SIG-M5 (cell line): ENCODE measurements at places on chromosomes 6 and 20.

DNA sequence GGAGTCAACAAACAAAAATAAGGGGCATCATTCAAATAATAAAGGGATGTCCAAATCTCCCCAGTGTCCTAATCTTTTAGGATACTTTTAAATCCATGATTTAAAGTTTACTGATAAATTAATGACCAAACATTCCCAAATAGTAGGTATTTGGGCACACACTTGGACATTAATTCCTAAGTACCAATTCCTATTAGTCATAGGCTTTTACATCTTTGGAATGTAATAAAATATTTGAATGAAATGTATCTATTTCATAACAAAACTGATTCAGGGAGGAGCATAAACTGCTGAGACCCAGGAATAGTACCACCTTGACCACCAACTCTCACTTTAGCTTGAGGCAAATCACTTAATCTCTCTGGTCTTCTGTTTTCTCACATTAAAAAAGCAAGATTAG, 44.3 kb downstream of the VGLL2 start:
- no peak for DNase-seq

GRCh38 chr6:169491482-169491881, 210.3 kb downstream of the WDR27 start:
- DNase-seq: no peak

GRCh38 chr20:38894091-38894847, 31.9 kb upstream of the FAM83D start:
- DNase-seq: no peak

GRCh38 chr6:42754759-42755158, 8.9 kb upstream of the TBCC start:
- DNase-seq: no peak

DNA sequence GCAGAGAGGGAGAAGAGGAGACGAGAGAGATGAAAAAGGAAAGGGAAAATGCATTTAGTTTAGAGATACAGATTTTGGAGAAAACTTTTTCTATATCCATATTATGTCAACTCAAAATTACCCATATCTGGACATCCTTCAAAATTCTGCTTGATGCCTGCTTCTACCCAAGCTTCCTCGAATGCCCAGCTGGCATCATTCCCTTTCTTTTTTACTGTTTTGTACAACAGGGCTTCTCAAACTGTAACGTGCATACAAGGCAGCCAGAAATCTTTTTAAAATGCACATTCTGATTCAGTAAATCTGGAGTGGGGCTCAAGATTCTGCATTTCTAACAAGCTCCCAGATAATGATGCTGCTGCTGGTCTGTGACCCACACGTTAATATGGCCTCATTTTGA, 462.8 kb upstream of the CHD6 start:
- DNase-seq: no peak

- no peak for DNase-seq
Measured at GRCh38 chr6:129440691-129441090, 269.3 kb downstream of the ARHGAP18 start.
